CD4-positive, alpha-beta T cell (primary cell): ENCODE measurements at places on chromosomes 13 and 19.
A peak's percentile ranks its signal among the peaks of the same experiment; 100 is the strongest.

DNA sequence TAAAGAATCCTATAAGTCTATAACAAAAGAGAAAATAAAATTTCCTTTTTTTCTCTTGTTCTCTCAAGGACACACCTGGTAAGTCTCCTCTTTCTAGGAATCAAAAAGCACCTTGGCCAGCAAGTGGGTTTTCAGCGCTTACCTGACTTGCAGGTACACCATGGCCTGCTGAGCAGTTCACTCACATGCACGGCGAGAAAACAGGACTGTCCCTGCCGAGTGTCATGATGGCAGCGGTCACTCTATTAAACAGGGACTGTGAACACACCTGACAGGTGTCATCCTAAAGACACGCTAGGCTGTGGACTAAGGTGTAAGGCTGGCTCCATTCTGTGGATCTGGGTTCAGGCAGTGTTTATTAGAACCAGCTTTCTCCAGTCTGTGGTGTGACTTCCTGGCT lies 170.2 kb downstream of the TEX29 start:
- DNase-seq = no peak

- DNase-seq = no peak
Observed at GRCh38 chr19:14160017-14160703, 23.8 kb upstream of the ASF1B start.

DNA sequence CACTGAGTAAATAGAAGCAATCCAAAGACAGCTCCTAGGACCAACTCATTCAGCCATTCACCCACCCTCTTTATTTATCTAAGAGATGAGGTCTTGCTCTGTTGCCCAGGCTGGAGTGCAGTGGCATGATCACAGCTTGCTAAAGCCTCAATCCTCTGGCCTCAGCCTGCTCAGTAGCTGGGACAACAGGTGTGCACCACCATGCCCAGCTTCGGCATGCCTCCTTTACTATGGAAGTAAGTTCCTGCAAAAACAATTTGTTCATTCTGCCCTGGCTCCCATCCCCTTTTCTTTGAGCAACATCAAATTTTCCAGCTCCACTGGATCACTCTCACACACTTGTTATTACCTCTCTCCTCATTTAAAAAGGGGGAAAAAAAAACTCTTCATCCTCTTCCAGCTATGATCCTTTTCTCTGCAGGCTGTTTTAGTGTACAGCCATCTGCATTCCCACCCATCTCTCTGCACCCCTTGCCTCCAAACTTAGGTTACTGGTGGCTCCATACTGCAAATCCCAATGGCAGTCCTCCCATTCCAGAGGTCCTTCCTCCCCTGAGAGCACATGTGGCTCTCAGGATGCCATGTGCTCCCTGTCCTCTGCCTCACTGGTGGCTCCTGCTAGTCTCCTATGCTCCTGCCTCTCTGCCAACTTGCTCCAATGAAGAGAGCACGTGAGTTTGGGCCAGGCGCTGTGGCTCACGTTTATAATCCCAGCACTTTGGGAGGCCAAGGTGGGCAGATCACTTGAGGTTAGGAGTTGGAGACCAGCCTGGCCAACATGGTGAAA lies 2.2 kb downstream of the ELOF1 start:
- no peak for DNase-seq

GRCh38 chr19:45999653-46000121 lies 4.4 kb downstream of the CCDC61 start:
- no peak for DNase-seq

DNA sequence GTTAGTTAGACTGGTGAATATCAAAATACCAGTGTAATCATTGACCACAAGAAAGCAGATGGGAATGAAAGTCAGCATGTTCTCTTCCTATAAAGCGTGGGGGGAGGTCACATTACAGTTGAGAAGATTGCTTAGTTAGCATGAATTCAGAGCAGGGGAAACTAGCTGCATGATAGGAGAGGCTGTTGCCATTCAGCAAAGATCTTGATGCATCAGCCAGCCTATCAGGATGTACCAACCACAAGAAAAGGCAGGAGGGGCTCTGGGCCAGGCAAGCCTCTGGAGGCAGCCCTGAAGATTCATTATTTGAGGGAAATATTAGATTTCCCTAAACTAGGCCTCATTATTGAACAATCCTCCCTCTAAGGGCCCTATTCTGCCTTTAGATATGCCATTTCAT lies 5.0 kb upstream of the MTMR6 start:
- DNase-seq = no peak

GRCh38 chr13:33799950-33800592 lies 17.9 kb upstream of the RFC3 start:
- DNase-seq = no peak

DNA sequence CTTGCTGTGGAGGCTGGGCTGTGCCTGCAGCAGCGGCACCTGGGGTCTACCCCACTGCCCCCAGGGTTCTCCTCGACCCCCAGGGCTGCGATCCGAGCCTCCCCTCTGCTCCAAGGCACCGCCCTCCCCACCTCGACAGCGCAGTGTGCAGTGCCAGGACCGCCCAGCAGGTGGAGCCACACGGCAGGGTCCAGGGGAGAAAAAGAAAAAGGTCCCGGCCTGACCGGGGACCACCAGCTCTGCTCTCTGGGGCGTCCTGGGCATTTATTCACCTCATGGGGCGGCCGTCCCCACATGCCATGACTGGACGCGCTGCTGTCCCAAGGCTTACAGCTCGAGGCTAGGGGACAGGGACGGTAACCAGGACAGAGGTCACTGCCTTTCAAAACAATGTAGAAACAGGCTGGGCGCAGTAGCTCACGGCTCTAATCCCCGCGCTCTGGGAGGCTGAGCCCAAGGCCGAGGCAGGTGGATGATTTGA lies 10.6 kb downstream of the REXO1 start:
- DNase-seq = peak; percentile 60

DNA sequence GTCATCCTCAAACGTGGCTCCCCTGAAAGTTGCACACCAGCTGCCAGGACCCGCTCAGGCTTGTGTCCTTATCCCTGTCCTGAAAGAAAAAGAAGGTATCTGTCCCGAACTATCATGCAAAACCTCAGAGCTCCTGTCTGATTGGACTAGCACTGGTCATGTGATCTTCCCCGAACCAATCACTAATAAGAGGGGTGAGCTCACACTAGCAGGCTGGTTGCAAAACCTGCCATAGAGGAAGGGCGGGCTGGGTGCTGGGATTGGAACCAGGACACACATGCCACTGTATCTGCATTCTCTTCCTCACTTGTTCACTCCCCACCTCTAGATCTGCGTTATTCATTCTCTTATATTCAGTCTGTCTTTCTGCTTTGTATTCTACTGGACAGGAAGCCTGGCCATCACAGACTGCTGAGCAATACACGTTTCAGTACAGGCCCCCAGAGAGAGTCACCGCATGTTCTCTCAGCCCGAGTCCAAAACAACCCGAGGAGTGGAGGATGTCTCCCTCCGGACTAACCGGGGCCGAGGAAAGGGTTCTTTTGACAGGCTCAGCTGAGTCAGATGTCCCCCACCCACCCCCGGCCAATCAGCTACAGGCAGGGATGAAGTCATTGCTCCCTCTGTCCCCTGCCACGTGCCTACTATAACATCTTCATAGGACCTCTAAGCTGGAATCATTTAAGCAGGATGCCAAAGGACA lies 97.7 kb downstream of the SIPA1L3 start:
- DNase-seq = peak; percentile 51

GRCh38 chr13:41582027-41582463 lies 124.7 kb downstream of the RGCC start:
- no peak for DNase-seq

DNA sequence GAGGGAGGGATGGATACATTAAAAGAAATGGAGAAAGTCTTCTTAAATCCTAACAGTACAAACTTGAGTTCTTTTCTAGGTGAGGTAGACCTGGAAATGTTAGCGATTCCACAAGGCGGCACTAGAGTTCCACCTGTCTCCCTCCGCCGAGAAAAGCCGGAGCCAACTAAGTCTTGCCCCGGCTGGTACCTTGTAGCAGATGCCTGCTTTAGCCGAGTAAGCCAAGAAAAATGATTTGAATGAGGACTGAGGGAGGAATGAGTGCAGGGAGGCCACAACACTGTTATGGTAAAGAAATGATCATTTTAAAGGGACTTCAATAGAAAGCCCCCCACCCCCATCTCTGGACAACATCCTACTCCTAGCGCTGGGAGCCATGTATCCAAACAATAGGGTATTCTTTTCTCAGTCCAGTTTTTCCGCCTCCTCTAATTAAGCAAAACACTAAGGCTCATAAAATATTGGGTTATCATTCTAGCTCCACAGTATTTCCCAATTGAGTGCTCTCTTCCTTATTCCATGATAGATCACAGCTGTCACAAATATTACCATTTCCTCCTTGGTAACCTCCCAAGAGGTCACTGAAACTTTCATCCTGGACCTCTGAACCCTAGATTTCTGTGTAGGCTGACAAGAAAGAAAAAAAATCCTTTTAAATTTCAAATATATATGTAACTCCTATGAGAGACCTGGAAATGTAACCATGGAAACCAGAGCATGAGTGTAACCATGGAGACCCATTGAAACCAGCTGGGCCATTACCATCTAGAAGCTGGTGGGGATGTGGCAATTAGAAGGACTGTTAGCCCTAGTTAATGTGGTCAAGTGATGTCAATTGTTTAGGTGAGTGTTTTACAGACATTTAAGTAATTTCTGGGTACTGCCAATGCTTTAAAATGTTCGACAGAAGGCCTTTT lies 58.3 kb downstream of the GPALPP1 start:
- peak; percentile 72 for DNase-seq

DNA sequence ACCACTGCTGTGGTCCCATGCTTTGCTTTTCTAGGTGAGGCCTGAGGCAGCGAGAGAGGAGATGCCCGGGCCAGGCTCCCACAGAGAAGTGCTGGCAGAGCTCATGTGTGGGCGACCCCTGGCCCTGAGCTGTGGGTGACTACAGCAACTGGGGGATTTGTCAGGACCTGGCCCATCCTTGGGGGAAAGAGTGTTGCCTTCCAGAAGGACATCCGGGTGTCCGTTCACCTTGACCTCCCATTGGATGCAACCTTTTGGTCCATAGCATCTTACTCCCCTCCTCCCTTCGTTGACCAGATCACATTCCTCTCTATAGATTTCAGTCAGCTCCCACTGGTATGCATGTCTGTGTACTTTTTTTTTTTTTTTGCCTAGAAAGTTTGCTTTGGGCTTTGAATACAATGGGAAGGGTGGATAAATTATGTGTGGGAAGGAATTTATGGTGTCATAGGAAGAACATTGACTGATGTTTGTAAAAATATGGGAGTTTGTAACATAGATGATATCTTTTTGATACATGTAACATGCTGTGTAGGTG lies 84.2 kb upstream of the RNF113B start:
- DNase-seq = no peak

DNA sequence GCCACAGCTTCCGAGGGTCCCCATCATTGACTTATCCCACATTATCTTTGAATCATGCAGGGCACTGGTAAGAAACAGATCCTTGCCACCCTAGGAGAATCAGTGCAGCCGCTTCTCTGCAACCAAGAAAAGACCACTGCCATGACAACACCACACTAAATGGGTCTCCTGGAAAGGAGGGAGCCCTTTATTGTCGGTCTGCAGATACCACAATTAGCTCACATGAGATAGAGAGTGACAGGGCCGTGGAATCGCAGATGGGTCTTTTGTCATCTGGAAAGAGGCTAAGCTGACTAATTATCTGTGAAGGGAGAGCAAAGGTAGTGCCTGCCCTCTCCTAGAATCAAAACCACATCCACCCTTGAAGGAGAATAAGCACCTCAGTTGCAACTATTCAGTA lies 178.3 kb upstream of the MYO16 start:
- no peak for DNase-seq

DNA sequence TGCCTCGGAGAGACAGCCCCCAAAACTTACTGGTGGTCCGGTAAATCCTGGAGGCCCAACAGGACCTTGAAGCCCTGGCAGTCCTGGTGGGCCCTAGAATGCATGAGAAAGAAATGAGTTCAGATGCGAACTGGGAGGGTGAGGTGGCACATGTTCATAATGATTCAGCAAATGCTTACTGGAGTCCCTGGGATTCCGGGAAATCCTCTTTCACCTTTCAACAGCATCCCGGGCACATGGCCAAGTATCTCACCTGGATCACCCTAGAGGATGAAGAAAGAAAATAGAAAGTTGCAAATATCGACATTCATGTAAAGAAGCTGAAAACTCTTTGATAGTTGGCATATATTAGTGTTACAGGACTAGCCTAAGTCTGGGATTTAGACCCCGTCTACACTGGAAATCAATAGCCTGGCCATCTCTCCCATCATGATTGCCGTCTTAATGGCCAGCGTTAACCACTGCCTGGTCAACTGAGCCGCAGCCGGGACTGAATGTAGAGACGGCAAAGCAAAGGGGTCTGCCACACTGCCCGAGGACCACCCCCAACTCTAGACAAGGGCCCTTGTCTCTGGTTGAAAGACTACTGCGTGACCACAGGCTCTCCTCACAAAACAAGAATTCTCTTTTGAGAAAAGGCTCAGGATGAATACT lies 96.9 kb downstream of the COL4A1 start:
- DNase-seq = no peak

- DNase-seq = no peak
Observed at GRCh38 chr13:87712012-87712411, 40.8 kb downstream of the SLITRK5 start.

DNA sequence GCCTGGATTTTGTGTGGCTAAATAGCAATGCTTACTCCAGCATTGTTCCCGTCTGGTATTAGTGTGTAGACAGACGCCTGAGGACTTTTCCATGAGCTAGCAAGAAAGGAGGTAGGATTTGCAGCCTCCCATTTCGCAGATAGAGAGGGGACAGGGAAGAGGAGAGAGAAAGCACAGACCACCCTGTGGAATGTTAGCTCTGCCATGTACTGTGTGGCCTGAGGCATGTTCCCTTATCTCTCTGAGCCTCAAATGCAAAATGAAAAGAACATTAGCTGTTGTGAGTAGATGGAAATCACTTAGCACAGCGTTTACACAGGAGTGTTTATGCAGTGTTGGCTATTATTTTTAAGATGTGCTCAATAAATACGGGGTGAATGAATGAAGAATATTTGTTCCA lies 45.5 kb downstream of the OLFM4 start:
- DNase-seq = no peak

DNA sequence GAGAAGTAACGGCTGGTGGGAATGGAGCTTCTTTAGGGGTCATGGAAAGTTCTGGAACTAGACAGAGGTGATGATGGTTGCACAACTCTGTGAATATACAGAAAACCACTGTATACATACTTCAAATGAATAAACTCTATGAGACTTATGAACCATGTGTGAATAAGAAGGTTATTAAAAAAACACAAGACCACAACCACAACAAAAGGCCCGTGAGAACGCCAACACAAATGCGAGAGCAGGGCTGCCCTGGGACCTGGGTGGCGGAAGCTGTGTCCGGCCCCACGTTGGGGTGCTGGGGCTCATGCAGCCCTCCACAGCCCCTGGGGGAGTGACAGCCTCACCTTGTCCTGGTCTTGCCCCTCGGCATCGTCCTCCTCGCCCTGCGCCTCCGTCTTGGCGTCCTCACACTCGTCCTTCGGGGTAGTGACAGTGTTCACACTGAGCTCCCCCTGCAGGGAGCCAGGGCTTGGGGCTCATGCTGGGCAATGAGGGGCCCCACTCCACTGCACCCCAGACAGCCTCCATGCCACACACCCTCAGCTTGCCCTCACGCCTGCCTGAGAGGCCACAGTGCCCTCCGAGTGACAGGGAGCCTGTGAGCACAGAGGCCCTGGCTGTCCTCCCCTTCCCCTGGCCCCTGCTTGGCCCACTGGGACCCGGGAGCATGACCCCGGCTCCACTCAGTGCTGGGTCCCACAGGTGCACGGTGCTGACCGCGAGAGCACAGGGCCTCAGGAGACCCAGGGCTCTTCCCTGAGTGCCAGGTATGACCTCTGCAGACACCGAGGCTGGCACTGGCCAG lies 16.0 kb downstream of the IZUMO4 start:
- no peak for DNase-seq
